ENCODE measurements at places on chromosomes 2 and 18.

- no peak for DNase-seq
These were observed 384.8 kb upstream of the PKDCC start for GRCh38 chr2:41663056-41663455.

DNA sequence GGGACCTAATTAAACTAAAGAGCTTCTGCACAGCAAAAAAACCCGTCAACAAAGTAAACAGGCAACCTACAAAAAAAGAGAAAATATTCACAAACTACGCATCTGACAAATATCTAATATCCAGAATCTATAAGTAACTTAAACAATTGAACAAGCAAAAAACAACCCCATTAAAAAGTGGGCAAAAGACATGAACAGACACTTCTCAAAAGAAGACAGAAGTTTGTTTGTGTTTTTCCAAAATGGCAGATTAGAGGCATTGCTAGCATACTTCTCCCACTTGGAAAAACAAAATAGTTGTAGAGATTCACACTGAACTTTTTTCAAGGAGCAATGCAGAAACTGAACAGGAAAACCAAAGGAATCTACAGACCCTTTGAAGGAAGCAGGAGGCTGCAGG is 37.6 kb downstream of the FLACC1 start:
- DNase-seq: no peak

GRCh38 chr2:205975082-205975949 is 110.7 kb downstream of the INO80D start:
- no peak for DNase-seq

GRCh38 chr2:176395273-176395854 is 126.1 kb downstream of the MTX2 start:
- DNase-seq: no peak

- no peak for DNase-seq
These were observed 144.3 kb downstream of the ATAD2B start for GRCh38 chr2:23782646-23783045.
